ENCODE measurements at places on chromosomes 12 and 14. TPM values are rescaled to one million over a fixed set of nuclear protein-coding genes. Genes with fewer than 3 reads are reported as not detected.

Gene SLC2A14
- not detected for polyA plus RNA-seq

Gene CMTM5
- not detected for polyA plus RNA-seq

Gene CCDC197
- polyA plus RNA-seq, result not detected

Gene HCAR2
- polyA plus RNA-seq, result not detected

Gene KRT7
- 659 TPM for polyA plus RNA-seq

Gene MARS1
- polyA plus RNA-seq, result 378 TPM

Gene KRT78
- not detected for polyA plus RNA-seq

Gene RTL1
- polyA plus RNA-seq, result not detected

Gene P2RX2
- polyA plus RNA-seq, result not detected

Gene TAOK3
- polyA plus RNA-seq, result 18.3 TPM

Gene SERPINA10
- not detected for polyA plus RNA-seq

Gene INHBE
- 23.1 TPM for polyA plus RNA-seq

Gene GNB3
- 5.3 TPM for polyA plus RNA-seq

Gene ULK1
- polyA plus RNA-seq, result 13.7 TPM

Gene MYL6
- 5,667 TPM for polyA plus RNA-seq

Gene RDH12
- polyA plus RNA-seq, result not detected

Gene ARHGEF40
- 62.7 TPM for polyA plus RNA-seq

Gene HSPB8
- 19.1 TPM for polyA plus RNA-seq

Gene DHH
- not detected for polyA plus RNA-seq

Gene ADAM21
- 0.16 TPM for polyA plus RNA-seq

Gene LRRC10
- polyA plus RNA-seq, result not detected

Gene EML5
- polyA plus RNA-seq, result 1.2 TPM

Gene ZDHHC22
- not detected for polyA plus RNA-seq

Gene SERPINA9
- 0.12 TPM for polyA plus RNA-seq

Gene HCAR3
- not detected for polyA plus RNA-seq

Gene CLEC4D
- polyA plus RNA-seq, result not detected

Gene MYF6
- polyA plus RNA-seq, result 0.06 TPM

Gene SAV1
- 19.5 TPM for polyA plus RNA-seq

Gene RIPK3
- 4.4 TPM for polyA plus RNA-seq

Gene KCTD10
- 172 TPM for polyA plus RNA-seq

Gene KLRK1
- polyA plus RNA-seq, result not detected

Gene IL26
- not detected for polyA plus RNA-seq

Gene ACOT2
- polyA plus RNA-seq, result 70.2 TPM

Gene ASCL1
- not detected for polyA plus RNA-seq

Gene TAS2R46
- polyA plus RNA-seq, result 0.09 TPM

Gene CLEC4E
- polyA plus RNA-seq, result not detected

Gene KIF5A
- 0.50 TPM for polyA plus RNA-seq

Gene CCDC85C
- polyA plus RNA-seq, result 11.8 TPM

Gene B4GALNT1
- polyA plus RNA-seq, result 1.2 TPM

Gene PRH2
- 0.18 TPM for polyA plus RNA-seq

Gene PTHLH
- polyA plus RNA-seq, result 0.10 TPM

Gene UNC79
- polyA plus RNA-seq, result 0.02 TPM

Gene LMNTD1
- polyA plus RNA-seq, result 0.76 TPM

Gene RHOJ
- 78.7 TPM for polyA plus RNA-seq

Gene NKX2-1
- polyA plus RNA-seq, result not detected

Measured in BJ (cell line).